ENCODE measurements at places on chromosomes 1 and 21.

- no peak for DNase-seq
These were observed 19.9 kb downstream of the DSTYK start for GRCh38 chr1:205191622-205192021.

- no peak for DNase-seq
These were observed 65.4 kb downstream of the RUNX1 start for GRCh38 chr21:34983680-34984086.

DNA sequence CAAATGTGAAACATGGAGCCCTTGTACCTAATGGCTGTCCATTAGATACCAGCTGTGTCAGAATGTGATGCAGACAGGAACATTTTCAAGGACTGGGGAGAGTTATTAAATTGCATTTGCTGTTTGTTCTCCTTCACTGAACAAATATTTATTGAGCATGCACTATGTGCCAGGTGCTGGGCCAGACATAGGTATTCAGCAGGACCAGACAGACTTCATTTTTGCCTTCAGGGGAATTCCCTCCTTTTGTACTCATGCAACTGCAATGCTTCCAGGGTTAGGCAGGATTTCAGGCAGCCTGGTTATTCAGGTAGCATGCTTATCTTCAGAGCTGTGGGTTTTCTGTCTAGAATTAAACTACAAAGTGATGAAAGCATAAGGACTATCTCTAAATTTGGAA, 64.2 kb upstream of the SMYD2 start:
- DNase-seq, result no peak

DNA sequence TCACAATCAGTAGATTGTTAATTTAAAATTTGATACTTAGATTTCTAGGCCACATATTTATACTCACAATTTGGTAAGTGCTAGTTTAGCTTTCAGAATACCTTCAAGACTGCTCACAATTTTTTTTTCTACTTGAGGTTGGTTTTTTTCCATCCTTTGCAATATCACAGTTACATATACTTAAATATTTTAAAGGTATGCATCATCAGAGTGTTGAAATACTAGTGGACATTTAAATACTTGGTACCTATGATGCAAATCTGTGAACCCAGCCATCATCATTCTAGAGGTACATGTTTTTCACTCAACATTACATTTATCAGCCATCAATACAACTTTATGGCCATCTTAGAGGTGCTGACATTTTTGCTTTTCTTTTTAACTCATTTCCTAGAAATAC, 6.2 kb upstream of the LRRC40 start:
- DNase-seq, result no peak

DNA sequence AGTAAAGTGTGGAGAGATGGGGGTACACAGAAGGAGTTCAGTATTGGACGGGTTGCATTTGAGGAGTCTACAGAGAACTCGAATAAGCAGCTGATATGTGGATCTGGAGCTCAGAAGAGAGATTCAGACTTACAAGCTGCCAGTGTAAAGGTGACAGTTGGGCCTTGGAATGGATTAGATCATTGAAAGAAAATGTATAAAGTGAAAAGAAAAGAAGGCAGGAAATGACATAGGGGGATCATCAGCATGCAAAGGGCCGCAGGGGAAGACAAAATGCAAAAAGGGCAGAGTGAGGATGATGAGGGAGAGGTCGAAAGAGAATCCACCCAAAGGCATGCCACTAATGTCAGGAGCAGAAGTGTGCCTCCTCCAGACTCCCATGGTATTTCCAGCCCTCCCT, 273.3 kb downstream of the TNR start:
- no peak for DNase-seq

DNA sequence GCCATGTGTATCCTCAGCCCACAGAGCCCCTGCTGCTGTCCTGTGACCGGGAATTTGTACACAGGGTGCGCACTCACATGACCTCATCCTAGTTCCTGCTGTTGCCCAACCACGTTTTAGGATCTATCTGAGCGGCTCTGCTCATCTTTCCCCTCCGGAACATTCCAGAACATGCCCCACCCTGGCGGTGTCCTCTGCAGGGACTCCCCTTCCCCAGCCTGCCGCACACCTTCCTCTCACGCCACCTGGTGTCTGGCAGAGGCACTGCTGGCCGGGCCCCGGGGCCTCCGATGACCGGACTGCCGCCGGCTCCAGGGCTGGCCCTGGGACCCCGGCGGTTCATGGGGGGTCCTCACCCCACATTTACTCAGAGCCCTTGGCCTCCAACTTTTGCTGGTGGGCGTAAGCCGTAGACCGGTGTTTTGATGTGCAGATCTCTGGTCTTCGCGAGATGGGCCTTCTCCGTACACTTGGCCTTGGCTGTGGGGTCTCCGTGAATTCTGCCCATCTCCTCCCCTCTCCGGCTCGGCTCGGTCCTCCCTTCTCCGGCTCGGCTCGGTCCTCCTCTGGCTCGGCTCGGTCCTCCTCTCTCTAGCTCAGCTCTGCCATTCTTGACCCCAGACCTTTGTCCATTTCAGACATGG, 29.5 kb downstream of the ARHGEF16 start:
- DNase-seq, result peak; percentile 77

DNA sequence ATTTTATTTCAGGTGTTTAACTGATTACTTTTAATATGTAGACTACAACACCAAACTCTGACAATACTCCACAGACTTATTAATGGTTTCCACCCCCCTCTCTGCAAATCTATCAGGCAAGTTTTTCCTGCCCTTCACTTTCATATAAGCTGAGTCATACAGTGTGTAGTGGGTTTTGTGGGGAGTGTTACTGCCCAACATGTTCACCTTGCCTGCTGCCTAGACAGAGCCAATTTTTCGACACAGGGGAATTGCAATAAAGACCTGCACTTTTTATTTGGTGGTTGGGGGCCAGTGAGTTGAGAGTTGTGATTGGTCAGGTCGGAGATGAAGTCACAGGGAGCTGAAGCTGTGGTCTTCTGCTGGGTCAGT, 119.7 kb downstream of the PPIAL4G start:
- no peak for DNase-seq
